NCI-H774 (cell line): ENCODE measurements at places on chromosomes 12 and 14.

DNA sequence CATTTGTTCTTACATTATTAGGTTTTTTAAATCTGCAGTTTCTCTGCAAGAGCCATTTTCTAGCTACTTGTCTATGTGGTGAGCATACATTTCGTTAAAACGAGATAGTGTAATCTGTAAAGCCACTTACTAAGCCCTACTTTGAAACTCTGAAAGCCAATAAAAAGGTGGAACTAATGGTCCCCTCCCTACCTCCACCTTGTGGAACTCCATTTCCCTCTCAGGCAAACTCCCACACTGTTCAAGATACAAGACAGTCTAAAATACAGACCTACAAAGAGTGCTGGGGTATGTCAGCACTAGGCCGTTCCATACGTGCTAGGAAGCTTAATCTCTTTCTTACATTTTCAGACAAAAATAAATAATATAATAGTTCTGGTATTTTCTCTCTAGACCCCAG lies 74.1 kb downstream of the DUSP6 start:
- DNase-seq: no peak

- DNase-seq: no peak
These were observed 7.4 kb downstream of the TMEM120B start for GRCh38 chr12:121719926-121720414.

DNA sequence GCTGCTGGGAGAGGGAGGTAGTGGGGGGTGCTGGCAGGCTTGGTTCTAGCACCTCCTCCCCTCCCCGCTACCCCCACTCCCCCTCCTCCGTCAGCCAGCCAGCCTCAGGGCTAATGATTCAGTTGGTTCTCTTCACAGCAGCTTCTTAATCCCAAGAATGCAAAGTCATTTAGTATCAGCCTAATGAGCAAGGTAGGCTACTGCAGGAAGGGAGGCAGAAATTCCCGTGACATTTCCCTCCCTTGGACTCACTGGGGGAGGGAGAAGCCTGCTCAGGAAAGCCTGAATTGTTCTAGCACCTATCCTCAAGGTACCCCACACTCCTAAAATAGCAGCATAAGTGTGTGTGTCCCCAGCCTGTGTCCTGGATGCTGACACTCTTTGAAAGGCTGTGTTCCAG lies 29.8 kb downstream of the ITPK1 start:
- DNase-seq: no peak

DNA sequence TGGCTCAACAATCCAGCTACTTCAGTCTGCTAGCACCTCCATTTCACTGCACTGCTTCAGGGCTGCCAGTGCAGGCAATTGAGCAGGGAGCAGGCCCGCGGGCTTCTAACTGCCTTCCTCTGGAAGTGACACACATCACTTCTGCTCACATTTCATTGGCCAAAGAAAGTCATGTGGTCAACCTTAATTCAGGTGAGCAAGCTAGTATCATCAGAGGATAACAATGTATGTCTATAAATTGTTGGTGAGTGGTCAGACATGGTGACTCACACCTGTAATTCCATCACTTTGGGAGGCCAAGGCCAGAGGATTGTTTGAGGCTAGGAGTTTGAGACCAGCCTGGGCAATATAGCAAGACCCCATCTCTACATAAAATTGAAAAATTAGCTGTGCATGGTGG lies 22.3 kb upstream of the CHGA start:
- DNase-seq: no peak

DNA sequence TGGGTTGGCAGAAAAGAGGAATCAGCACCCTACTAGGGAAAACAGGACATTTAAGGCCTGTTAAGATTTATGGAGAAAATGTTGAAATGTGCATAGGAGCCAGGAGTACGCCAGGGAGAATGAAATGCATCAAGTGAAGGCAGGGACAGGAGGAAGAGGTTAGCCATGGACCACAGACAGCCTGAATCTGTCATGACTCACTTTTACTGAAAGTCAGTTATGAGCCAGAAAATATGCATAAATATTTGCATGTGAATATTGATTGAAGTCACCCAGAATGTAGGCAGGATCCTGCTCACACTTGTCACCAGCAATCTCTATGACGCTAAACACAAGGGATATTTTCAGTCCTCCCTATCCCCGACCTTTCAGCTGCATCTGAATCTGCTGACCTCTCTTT lies 25.1 kb upstream of the CDK17 start:
- no peak for DNase-seq

DNA sequence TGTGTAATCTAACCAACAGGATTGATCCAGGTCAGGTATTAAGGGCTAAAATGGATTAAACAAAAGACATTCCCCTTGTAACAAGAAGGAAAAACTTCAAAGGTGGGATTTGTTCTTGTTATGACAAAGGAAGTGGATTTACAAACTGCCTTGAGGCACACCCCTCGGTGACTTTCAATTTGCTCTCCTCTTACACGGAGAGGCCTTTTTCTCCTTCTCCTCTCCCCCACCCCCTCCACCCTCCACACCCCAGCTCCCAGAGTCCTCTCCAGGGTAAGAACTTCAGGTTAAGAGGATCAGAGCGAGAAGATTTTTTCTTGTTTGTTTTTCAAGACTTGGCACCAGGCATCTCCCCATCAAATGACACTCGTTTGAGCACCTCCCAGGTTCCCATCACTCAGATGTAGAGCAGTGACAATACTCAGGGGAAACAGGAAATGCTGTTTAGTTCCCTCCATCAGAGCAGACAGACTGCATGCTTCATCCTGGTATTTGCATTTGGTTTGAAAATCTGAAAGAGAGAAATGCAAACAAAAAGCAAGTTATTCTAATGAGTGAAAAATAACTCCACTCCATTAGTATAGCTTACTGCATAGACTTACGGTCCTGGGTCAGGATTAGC lies 77.6 kb upstream of the TMEM260 start:
- no peak for DNase-seq

GRCh38 chr12:54133772-54134375 lies 54.9 kb downstream of the SMUG1 start:
- no peak for DNase-seq

DNA sequence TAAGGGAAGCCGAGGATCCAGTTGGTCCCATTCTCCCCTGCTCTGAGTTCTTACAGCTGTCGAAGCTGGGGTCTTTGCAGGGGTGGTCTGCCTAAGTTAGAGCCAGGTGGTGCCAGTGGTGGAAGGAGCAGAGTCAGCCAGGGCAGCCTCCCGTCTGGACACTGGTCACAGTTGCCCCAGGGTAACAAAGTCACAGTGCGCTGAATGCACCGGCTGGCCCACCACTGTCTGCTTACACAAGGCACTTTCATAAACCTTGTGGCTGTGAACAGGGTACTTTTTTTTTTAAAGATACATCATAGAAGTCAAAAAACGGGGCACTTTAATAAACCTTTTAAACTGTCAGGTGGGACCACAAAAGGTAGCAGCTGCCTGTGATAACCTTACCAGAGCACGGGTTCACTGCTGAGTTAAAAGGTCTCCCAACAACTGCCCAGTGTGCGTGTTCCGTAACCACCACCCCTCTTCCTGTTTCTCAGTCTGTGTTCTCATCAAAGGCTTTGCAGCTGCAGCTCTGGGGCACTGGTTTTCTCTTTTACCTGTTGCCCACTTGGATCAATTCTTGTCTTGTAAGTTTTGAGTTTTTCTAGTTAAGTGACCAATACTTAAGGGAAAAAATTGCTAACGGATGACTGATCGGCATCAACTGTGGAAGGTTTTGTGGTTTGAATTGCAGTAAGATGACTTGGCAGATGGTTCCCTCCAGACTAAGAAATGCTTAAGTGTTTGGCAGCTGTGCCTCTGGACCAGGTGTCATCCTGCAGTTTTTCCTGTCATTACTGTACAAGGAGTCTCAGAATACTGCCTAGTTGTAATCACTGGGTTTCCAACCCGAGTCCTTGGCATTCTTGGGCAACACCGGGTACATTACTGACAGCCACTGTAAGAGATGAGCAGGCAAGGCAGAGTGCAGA lies 55.9 kb downstream of the DYNC1H1 start:
- DNase-seq: no peak

GRCh38 chr12:56286044-56286830 lies 13.9 kb downstream of the CS start:
- DNase-seq: no peak

GRCh38 chr14:91406982-91407381 lies 10.6 kb downstream of the CCDC88C start:
- DNase-seq: no peak

- DNase-seq: peak; percentile 5
These were observed 51.3 kb upstream of the RERGL start for GRCh38 chr12:18141048-18141982.

GRCh38 chr12:49661191-49661590 lies 37.8 kb downstream of the PRPF40B start:
- no peak for DNase-seq

DNA sequence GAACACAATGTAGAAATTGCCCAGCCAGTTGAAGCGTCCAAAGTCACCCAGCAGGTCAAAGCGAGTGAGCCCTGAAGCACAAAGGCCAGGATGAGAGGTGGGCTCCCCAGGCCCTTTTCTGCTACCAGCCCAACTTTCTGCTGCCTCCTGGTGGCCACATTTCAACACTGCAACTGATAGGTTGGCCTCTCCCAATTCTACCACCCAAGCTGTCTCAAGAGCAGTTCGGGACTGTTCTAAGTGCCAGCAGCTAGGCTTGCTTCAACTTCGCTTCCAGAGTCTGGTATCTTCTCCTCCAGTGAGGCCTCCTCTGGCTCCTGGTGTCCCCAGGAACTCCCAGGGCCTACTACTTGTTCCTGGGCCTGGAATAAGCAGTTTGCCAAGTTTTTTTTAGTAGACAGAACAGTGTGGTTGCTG lies 3.4 kb upstream of the DHH start:
- DNase-seq: no peak

DNA sequence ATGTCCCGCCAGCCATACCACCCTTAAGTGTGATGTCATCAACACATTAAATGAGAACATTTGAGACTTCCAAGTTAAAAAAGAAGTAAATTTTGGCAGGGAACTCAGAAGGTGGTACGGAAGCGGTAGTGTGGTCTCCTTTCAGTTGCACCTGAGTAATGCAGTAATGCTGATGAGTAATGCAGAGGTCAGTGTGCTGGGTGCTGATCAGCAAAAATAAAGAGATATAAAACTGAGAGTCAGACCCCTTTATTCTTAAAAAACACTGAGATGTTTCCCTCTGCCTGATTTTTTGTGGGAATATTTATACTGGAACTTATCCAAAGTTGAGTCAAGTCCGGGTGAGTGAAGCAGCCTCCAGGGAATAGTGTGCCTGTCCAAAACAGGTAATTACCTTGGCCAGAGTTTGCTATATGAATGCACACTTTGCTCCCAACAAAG lies 370.6 kb upstream of the PRICKLE1 start:
- DNase-seq: no peak

DNA sequence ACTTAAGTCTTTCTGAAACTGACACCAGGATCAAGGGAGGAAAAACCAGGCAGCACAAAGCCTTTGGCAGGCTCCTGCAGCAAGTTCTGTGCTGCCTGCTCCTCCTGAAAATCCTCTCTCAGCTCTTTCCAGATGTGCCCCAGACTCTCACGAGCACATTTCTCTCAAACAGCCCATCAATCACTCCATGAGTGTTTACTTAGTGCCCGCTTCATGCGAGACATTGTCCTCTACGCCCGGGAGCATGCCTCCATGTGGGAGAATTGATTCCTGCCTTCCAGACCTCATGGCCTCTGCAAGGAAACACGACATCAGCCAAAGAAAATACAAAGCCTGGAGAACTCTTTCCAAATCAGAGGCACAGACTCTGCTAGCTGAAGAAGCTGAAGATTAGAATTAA lies 46.5 kb upstream of the TSPAN11 start:
- DNase-seq: peak; percentile 74

DNA sequence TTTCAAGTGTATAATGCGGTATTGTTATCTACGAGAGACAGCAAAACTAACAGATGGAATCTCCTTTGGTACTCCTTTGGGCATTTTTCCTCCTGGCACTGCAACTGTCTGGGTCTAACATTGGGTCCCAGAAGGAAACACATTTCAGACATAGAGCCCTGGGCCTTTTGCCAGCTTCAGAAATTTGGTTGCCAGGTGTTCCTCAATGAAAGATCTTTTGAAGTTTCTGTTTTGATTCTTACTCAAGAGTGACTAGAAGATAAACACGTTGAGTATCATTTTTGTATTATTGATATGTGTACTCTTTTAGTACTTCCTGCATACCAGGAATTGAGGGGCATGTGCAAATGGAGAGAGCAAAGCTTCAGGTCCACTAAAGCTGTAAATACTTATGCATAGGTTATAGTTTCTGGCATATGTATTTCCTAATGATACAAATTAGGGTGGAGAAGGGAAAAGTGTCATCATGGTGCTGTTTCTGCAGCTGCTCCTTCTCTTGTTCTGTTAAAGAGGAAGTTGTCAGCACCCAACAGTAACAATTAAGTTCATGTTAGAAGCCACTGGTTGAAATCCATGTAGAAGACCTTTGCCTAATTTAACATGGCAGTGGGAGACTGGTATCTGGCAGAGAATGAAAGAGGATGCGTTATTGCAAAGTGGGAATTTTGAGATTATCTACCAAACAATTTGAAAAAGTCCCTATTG lies 53.5 kb downstream of the SLC38A6 start:
- DNase-seq: no peak

DNA sequence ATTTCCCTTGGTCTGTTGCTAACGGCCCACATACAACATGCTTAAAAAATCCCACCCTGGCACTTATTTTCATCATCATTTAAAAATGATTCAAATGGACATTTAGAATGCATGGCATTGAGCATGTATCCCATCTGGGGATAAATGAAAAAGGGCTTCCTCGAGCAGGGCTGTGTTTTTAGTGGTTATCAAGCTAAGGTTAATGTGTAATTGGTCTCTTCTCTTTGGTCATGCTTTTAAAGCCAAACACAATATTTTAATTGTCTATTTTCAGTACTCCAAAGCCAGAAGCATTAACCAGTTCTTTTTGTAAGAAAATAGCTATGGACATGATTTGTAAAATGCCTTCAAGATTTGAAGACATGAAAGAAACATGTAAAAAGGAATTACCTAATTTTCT lies 1.9 kb upstream of the TRHDE start:
- DNase-seq: no peak

- no peak for DNase-seq
These were observed 78.5 kb downstream of the ST8SIA1 start for GRCh38 chr12:22256041-22256441.

DNA sequence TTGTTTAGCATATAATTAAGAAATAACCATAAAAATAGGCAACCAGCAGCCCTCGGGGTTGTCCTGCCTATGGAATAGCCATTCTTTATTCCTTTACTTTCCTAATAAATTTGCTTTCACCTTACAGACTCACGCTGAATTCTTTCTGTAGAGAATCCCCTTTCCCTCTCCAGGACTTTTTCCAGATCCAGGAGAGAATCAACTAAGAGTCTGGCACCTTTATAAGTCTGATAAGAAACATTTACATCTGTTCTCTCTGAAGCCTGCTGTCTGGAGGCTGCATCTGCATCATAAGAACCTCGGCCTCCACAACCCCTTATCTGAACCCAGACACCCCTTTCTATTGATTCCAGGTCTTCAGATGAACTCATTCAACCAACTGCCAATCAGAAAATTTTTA lies 32.3 kb downstream of the RIMBP2 start:
- no peak for DNase-seq

- DNase-seq: no peak
These were observed 26.4 kb downstream of the TM7SF3 start for GRCh38 chr12:26987634-26988424.

DNA sequence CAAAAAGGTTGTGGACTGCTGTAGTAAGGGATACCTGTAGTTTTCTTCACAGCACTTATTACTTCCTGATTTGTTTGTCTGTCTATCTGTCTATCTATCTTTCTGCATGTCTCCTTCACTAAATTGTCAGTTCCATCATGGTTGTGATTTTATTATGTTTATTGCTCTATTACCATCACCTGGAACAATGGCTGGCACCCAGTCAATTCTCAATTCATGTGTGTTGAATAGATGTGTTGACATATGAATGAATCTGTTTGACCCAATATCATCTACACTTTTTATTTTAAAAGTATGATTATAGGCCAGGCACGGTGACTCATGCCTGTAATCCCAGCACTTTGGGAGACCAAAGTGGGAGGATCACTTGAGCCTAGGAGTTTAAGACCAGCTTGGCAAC lies 224.4 kb downstream of the NUBPL start:
- no peak for DNase-seq
